PC-9 (cell line): ENCODE measurements at places on chromosomes 11 and 22. TPM values are rescaled to one million over a fixed set of nuclear protein-coding genes. Genes with fewer than 3 reads are reported as not detected.

ZNF214 gene
- total RNA-seq = 0.55 and 1.4 TPM in 2 replicates

- no peaks in the 10 kb centered on the region for H3K4me1 ChIP-seq
- no peak for DNase-seq
- H3K27ac ChIP-seq = no peak overlapping the region
- H3K36me3 ChIP-seq = no peaks in the 10 kb centered on the region
- peaks cover 4% of the 10 kb centered on the region for H3K27me3 ChIP-seq
Observed at GRCh38 chr11:42812361-42812760, 499.4 kb upstream of the API5 start.

GRCh38 chr11:2870969-2871680, 14.4 kb downstream of the CDKN1C start:
- DNase-seq = no peak
- H3K4me3 ChIP-seq = no peak overlapping the region
- H3K4me1 ChIP-seq = no peaks in the 10 kb centered on the region
- H3K27me3 ChIP-seq = no peaks in the 10 kb centered on the region
- H3K36me3 ChIP-seq = no peaks in the 10 kb centered on the region
- H3K27ac ChIP-seq = no peak overlapping the region

TMEM191C gene
- total RNA-seq = 4.0 TPM in 2 replicates

DNA sequence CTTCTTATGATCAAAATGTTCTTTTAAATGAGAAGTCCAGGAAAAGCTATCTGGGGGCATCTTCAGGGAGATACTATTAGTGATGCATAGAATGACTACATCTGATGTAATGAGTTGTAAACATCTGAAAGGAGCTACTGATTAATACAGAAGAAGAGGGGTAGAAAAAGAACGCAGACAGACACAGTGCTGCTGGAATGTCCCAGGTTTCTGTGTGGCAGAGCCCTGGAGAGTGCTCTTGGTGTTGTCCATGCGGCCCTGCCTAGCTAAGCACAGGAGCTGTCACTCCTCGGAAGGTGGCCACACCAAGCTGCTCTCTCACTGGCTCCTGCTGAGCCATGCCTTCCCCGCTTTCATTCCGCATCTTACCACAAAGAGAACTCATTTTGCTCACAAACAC, 768.8 kb downstream of the OPCML start:
- no peak overlapping the region for H3K27ac ChIP-seq
- no peak for DNase-seq
- peaks cover 6% of the 10 kb centered on the region for H3K27me3 ChIP-seq
- H3K36me3 ChIP-seq = no peaks in the 10 kb centered on the region
- no peaks in the 10 kb centered on the region for H3K4me1 ChIP-seq
- no peak overlapping the region for H3K4me3 ChIP-seq

MRGPRX3 gene
- total RNA-seq = not detected in 2 replicates

GRCh38 chr22:27405672-27406388, 395.7 kb downstream of the MN1 start:
- no peak overlapping the region for H3K4me3 ChIP-seq
- no peak for DNase-seq

DNA sequence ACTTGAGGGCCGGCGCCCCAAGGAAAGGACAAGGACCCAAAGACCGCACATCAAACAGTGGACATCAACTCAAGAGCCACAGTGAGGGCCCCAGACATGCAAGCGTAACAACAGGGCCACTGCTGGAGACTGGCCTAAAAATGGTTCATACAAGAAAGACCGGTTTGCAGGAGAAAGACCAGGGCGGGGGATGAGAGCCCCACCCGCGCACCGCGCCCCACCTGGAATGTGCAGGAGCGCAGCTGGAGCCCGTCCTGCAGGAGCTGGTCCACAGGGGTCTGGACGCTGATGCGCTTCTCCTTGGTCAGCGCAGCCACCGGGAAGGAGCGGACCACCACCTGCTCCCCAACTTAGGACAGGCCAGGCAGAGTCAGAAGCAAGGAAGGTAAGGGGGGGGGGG, 13.9 kb downstream of the SBF1 start:
- no peaks in the 10 kb centered on the region for H3K4me1 ChIP-seq
- H3K36me3 ChIP-seq = peaks cover 43% of the 10 kb centered on the region
- H3K27ac ChIP-seq = no peak overlapping the region
- no peaks in the 10 kb centered on the region for H3K27me3 ChIP-seq

ANKK1 gene
- not detected in 2 replicates for total RNA-seq

BAIAP2L2 gene
- total RNA-seq = 7.1 and 9.7 TPM in 2 replicates
